ENCODE measurements at places on chromosomes 4 and X. TPM values are rescaled to one million over a fixed set of nuclear protein-coding genes. Genes with fewer than 3 reads are reported as not detected.

Gene GAGE12F
- total RNA-seq: not detected

Gene ENPP6
- total RNA-seq: not detected

Gene CENPVL1
- not detected for total RNA-seq

Gene DCK
- 8.0 TPM for total RNA-seq

Gene PRSS12
- 10.7 TPM for total RNA-seq

Gene TMPRSS11F
- not detected for total RNA-seq

Gene DMRTC1B
- not detected for total RNA-seq

- H3K36me3 ChIP-seq: no peaks in the 10 kb centered on the region
- no peak overlapping the region for H3K4me3 ChIP-seq
- H3K4me1 ChIP-seq: no peaks in the 10 kb centered on the region
- no peaks in the 10 kb centered on the region for H3K27me3 ChIP-seq
- no peak for DNase-seq
These were observed 17.5 kb upstream of the RASL11B start for GRCh38 chr4:52844596-52844995.

DNA sequence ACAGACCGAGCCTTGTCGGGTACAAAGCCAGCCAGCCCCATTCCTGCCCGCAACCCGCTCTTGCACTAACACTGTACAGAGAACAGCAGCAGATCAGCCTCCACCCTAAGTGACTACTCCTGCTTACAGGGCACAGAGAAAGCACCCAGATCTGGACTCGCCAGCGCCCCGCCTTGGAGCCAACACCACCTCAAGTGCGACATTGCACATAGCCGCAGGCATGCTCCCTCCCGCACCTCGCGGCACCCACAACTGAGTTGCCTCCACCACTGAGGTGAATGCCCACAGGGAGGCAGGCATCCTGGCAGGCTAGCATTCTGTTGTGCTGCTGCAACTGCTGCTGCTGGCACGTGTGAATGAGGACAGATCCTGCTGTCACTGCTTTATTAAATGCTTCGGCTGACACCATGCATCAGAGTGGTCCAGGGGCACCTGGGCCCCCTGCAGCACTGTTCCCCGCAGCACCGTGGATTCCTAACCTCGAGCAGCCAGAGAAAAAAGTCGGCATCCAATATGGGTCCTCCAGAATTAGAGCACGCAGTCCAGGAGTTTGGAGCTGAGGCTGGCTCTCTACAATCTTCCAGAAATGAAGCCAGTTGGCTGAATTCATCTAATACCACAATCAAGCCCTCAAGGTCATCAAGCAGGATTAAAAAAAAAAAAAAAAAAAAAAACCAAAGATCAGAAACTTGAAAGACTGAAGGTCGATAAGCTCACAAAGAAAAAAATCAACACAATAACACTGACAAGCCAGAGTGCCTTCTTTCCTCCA, 352.9 kb downstream of the GASK1B start:
- no peaks in the 10 kb centered on the region for H3K36me3 ChIP-seq
- H3K27ac ChIP-seq: no peak overlapping the region
- DNase-seq: no peak
- peaks cover 16% of the 10 kb centered on the region for H3K4me1 ChIP-seq
- no peak overlapping the region for H3K4me3 ChIP-seq

DNA sequence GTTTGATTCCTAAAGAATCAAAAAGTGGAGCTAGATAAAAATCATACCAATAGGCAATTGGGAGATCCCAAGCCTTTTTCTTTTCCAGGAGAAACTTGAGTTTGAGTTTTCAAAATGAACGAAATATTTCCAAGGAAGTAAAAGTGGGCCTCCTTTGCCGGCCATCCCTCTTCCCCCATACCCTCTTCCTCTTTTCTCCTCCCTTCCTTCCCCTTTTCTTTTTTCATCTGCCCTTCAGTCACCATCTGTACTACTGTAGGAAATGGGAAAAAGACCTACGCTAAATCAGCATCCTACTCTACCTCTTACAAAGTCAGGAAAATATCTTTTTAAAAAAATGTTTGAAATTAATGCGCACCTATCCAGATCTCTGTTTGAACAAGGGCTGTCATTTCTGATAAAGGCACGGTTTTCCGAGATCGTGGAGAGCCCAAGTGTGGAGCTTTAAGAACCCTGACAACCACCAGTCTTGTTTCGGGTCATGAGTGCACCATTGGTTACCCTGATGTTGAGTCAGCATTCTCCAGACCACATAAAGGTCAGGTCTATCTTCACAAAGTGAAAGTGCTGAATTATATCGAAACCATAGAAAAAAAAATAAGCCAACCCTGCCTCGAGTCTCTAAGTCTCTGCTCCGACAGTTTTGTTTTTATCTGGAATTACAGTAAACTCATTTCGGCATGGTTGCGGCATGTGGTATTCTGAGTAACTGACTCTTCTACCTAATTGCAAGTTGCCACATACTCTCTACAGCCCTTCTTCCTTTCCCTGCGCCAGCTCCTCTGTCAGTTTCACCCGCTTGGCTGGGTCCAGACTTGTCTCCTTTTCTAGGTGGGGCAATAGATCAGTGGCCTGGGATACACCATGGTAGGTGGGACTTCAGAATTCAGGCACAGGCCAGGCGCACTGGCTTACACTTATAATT, 140.2 kb upstream of the KLF3 start:
- no peaks in the 10 kb centered on the region for H3K36me3 ChIP-seq
- H3K4me1 ChIP-seq: no peaks in the 10 kb centered on the region
- no peak for DNase-seq
- no peaks in the 10 kb centered on the region for H3K27me3 ChIP-seq
- H3K4me3 ChIP-seq: no peak overlapping the region

DNA sequence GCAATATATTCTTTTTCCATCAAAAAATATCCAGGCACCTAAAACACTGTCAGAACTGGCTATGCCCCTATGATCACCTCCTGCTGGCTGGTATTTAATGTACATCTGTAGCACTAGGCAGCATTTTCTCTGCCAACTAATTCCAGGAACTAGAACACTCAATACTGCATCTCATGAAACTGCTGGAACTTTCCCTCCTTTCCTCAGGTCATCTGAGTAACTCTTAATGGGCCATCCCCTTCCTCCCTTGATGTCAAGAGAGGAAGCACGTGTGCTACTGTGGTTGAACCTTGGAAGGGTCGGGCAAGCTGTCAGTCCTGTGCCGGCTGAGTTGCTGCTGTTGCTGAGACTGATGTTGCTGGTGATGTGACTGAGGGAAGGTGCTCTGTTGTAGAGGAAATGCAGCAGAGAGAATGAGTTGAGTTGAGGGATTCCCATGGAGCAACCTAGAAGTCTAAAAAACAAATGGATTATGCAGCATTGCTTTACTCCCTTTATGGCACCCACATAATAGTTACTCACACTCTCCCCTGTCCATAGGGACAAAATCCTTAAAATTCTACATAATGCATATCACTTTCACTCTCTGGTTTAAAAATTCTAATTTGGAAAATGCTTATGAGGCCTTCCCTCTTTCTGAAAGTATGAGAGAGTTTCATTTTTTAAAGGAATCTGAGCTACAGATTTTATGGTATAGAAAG, 39.5 kb downstream of the TMEM165 start:
- no peak overlapping the region for H3K27ac ChIP-seq
- H3K4me1 ChIP-seq: no peaks in the 10 kb centered on the region
- no peak overlapping the region for H3K4me3 ChIP-seq
- DNase-seq: peak; percentile 30

DNA sequence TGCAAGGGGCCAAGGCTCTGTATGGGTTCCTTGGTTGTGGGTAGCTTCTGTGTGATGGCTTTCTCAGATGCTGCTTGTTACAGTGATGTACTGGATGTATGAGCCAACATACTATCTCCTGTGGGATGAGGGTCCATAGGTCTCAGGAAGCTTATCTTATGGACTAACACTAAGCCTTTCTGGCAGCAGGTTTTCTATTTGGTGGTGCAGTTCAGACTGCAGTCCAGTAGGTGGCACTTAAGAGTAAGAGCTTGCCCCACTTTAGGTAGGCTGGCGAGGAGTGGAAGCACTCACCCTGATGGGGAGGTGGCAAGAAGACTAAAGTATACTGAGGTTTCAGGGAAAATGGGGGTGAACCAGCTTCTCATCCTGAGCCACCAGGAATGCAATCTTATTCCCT, 306.7 kb upstream of the MAOA start:
- H3K4me3 ChIP-seq: no peak overlapping the region
- H3K27me3 ChIP-seq: peaks cover 87% of the 10 kb centered on the region
- no peak overlapping the region for H3K27ac ChIP-seq
- DNase-seq: peak; percentile 70

DNA sequence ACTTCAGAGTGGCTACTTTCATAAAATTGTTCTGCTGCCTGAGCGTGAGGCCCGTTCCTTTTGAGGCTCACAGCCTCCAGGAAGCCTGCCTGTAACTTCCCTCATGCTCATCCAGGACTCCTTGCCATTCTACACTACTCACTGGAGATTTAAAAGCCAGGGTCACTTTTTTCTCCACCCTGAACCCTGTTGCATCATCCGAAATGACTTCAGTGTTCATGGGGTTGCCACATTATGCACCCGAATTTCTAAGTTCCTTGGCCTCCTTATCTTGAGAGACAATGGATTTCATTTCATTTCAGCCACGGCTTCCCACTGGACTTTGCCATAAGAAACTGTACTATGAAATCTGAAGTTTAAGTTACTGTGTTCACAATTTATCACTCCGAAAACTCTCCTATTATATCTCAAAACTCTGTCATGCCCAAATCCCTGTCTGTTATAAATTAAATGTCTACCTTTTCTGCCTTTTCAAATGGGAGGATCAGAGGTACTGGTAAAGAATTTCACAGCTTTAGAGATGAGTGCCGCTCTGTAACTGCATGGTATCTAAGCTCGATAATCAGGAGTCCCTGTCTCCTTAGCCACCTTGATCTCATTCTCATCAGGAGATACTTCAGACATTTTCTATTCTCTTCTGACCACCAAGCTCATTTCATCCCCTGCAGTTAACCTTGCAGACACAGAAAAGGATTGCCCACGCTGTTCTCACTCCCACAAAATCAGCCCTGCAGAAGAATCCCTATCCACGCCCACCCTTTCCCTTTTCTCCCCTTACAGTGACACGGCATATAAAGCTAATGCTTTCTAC, 59.9 kb downstream of the TRIML1 start:
- no peaks in the 10 kb centered on the region for H3K27me3 ChIP-seq
- DNase-seq: peak; percentile 14
- H3K4me1 ChIP-seq: peaks cover 14% of the 10 kb centered on the region

GRCh38 chr4:159944477-159944876, 841.6 kb downstream of the RAPGEF2 start:
- H3K27ac ChIP-seq: no peak overlapping the region
- H3K27me3 ChIP-seq: no peaks in the 10 kb centered on the region
- DNase-seq: no peak
- no peak overlapping the region for H3K4me3 ChIP-seq
- H3K4me1 ChIP-seq: no peaks in the 10 kb centered on the region

DNA sequence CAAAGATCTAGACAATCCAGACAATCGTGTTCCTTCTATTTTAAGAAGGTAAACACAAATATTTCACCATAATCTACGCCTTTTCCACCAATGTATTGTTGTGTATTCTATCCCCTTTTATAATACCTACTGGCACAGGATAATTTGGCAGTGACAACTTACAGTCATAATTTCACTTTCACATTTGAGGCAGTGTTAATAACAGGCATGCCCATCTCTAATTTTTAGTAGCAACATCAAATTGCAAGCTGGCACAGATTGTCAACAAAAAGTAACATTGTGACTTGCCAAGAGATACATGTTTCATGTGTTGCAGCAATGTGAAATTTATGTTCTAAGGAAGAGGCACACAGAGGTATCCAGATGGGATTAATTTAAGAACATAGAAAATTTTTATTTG, 912.5 kb upstream of the PABPC4L start:
- no peaks in the 10 kb centered on the region for H3K27me3 ChIP-seq
- no peak for DNase-seq

DNA sequence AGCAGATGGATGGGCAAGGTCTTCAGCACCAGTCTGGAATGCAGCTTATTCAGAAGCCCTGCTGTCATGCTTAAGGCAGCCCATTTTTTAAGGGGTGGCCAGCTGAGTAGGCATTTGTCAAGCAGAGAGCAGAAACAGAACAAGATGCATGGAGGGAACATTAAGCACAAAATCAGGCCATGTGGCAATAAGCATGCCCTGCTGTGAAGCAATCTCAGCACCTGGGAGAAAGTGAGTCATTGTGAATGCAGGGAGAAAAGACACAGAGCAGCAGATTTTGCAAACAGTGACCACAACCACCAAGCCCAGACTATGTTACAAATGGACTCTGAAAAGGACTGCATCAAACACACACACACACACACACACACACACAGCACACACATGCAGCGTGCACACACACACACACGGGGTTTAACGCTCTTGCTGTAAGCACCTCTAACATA, 94.1 kb upstream of the GALNT7 start:
- no peaks in the 10 kb centered on the region for H3K27me3 ChIP-seq
- peak; percentile 96 for DNase-seq
- peak overlapping the region; percentile 13 for H3K4me3 ChIP-seq
- peak overlapping the region; percentile 59 for H3K27ac ChIP-seq
- no peaks in the 10 kb centered on the region for H3K36me3 ChIP-seq
- peaks cover 29% of the 10 kb centered on the region for H3K4me1 ChIP-seq

DNA sequence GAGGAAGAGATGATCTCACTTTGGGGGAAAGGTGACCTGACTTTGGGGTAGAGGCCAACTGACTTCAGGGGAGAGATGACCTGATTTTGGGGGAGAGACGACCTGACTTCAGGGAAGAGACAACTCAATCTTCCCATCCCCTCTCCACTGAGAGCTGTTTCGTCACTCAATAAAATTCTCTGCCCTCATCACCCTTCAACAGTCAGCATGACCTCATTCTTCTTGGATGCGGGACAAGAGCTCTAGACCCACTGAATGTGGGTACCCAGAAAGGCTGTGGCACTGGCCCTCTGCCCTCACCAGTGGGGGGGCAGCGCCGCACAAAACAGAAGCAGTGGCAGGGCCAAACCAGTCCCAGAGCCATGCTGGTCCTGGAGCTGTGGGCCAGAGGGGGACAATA, 34.6 kb downstream of the ATXN3L start:
- no peak overlapping the region for H3K27ac ChIP-seq
- no peak overlapping the region for H3K4me3 ChIP-seq
- no peaks in the 10 kb centered on the region for H3K36me3 ChIP-seq
- H3K27me3 ChIP-seq: peaks cover 15% of the 10 kb centered on the region
- peaks cover 25% of the 10 kb centered on the region for H3K4me1 ChIP-seq
- no peak for DNase-seq

GRCh38 chr4:69836287-69836686, 23.7 kb downstream of the SULT1E1 start:
- H3K27ac ChIP-seq: no peak overlapping the region
- H3K4me3 ChIP-seq: no peak overlapping the region

DNA sequence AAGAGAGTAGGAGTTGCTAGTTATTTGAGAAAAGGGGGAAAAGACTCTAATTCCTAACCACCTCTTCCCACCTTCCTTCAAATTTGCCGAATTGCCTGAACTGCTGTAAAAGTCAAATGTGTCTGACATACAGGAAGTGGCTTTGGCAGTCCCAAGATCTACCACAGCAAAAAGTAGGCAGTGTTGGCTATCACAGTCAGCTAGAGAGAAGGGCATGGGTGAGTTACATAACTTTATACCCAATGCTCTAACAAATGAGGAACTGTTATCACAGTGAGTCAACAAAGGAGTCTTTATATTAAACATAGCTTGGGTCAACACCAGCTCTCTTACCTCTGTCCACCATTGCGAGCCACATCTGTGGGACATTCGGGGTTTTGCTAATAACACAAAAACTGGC, 2.4 kb upstream of the MBNL3 start:
- peak overlapping the region; percentile 83 for H3K4me3 ChIP-seq
- H3K4me1 ChIP-seq: peaks cover 13% of the 10 kb centered on the region
- peaks cover 35% of the 10 kb centered on the region for H3K27me3 ChIP-seq
- no peak overlapping the region for H3K27ac ChIP-seq
- H3K36me3 ChIP-seq: no peaks in the 10 kb centered on the region

All from MCF 10A (cell line).